ENCODE measurements at places on chromosomes 2 and 18. TPM values are rescaled to one million over a fixed set of nuclear protein-coding genes. Genes with fewer than 3 reads are reported as not detected.
A peak's percentile ranks its signal among the peaks of the same experiment; 100 is the strongest.

DNA sequence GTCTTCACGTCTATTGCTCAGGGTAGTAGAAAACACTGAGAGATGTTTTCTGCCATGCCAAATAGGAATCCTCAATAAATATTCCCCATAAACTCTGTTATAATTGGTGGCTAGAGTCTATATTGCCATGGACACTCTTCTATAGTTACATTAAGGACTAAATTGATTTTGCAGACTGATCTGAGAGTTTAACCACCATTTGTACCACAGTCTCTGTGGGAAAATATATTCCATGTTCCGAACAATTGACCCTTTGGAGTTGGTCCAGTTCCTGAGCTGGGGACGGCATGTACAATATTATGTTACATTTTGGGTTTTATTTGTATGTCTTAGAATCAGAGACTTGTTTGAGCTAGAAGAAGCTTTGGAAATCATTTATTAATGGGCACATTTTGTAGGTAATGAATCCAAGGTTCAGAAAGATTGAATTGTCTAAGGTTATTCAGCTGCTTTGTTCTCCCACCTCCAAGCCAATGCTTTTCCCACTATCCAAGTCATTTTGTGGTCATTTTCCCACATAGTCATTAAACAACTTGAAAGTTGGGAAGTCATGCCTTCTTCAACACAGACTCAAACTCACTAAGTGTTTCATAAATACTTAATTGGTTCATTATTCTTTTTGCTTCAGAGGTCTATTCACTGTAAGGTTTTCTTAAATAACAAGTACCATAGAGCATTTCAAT is 5.1 kb upstream of the PPP1CB start:
- H3K27ac ChIP-seq = peak overlapping the region; percentile 20
- H3K27me3 ChIP-seq = no peaks in the 10 kb centered on the region
- no peak overlapping the region for H3K4me3 ChIP-seq

The SCYGR7 gene
- not detected for total RNA-seq

The CENPA gene
- total RNA-seq = 0.41 TPM

DNA sequence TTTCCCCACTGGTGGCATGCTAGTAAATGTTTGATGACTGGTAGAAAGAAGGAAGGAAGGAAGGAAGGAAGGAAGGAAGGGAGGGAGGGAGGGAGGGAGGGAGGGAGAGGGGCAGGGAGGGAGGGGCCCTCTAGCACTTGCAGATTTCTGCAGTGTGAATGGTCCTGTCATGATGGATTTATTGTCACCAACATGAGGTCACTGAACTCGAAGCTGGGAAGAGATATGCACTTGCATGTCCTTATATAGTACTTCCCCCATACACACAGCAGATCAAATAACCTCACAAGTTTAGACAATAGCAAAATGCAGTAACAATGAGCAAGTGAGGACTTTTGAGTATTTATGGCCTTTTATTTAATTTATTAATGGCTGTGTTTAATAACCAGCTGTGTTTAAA is 44.5 kb upstream of the CXCR4 start:
- DNase-seq = no peak
- H3K4me1 ChIP-seq = no peaks in the 10 kb centered on the region
- no peak overlapping the region for H3K4me3 ChIP-seq
- H3K27me3 ChIP-seq = no peaks in the 10 kb centered on the region
- no peak overlapping the region for H3K27ac ChIP-seq

GRCh38 chr2:60608679-60609078 is 55.2 kb upstream of the BCL11A start:
- no peaks in the 10 kb centered on the region for H3K27me3 ChIP-seq
- no peak for DNase-seq
- H3K36me3 ChIP-seq = no peaks in the 10 kb centered on the region
- no peaks in the 10 kb centered on the region for H3K4me1 ChIP-seq
- H3K4me3 ChIP-seq = no peak overlapping the region
- no peak overlapping the region for H3K27ac ChIP-seq

DNA sequence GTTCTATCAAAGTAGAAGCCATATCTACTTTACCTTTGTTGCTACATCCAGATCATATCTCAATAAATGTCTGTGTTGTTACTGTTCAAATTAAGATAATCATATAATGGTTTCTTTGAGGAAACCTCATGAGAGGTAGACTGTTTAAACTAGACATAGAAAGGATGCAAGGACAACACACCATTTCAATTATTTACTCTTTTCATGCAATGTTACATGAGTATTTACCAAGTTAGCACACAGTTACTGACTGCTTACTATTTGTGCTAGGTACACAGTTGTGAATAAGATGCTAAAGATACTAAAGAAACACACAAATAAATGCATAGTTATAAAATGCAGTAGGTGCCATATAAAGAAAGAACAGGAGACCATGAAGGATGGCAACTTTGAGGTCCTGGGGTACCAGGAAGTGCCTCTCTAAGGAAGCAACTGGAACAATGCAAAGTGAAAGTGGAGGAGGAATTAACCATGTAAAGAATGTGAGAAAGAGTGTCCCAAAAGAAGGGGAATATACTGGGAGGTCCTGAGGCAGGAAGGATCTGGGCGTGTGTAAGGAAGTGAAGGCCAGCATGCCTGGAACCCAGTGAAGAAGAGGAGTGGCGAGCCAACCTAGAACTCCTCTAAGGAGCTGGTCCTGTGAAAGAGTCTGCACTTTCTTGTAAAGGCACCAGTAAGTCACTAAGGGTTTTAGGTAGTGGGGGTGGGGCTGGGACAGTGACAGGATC is 39.4 kb downstream of the RBMS1 start:
- no peak for DNase-seq
- H3K4me1 ChIP-seq = no peaks in the 10 kb centered on the region
- H3K27me3 ChIP-seq = no peaks in the 10 kb centered on the region
- H3K4me3 ChIP-seq = no peak overlapping the region
- H3K27ac ChIP-seq = no peak overlapping the region

- no peaks in the 10 kb centered on the region for H3K36me3 ChIP-seq
- H3K4me3 ChIP-seq = no peak overlapping the region
- DNase-seq = no peak
- no peaks in the 10 kb centered on the region for H3K4me1 ChIP-seq
Measured at GRCh38 chr2:168538133-168538532, 82.1 kb downstream of the CERS6 start.

DNA sequence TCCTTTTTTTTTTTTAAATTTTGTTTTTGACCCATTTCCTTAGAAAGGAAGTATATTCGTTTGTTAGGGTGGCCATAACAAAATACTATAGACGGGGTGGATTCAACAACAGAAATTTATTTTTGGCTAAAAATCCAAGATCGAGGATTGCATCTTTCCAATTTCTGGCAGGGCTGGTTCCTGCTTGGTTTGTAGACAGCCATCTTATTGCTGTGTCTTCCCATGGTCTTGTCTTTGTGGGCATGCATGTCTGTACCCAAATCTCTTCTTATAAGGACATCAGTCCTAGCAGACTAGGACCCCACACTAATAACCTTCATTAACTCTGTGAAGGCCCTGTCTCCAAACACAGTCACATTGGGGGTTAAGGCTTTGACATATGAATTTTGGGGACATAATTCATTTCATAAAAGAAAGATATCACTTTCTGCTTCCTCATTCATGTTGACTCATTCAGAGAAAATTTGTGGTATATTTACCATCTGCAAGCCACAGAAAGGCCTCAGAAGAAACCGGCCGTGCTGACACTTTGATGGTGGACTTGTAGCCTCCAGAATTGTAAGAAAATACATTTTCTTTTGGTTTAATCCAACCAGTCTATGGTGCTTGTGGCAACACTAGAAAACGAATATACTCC is 262.1 kb downstream of the LPIN1 start:
- DNase-seq = no peak
- no peaks in the 10 kb centered on the region for H3K27me3 ChIP-seq
- H3K27ac ChIP-seq = no peak overlapping the region
- H3K36me3 ChIP-seq = no peaks in the 10 kb centered on the region
- H3K4me3 ChIP-seq = no peak overlapping the region

DNA sequence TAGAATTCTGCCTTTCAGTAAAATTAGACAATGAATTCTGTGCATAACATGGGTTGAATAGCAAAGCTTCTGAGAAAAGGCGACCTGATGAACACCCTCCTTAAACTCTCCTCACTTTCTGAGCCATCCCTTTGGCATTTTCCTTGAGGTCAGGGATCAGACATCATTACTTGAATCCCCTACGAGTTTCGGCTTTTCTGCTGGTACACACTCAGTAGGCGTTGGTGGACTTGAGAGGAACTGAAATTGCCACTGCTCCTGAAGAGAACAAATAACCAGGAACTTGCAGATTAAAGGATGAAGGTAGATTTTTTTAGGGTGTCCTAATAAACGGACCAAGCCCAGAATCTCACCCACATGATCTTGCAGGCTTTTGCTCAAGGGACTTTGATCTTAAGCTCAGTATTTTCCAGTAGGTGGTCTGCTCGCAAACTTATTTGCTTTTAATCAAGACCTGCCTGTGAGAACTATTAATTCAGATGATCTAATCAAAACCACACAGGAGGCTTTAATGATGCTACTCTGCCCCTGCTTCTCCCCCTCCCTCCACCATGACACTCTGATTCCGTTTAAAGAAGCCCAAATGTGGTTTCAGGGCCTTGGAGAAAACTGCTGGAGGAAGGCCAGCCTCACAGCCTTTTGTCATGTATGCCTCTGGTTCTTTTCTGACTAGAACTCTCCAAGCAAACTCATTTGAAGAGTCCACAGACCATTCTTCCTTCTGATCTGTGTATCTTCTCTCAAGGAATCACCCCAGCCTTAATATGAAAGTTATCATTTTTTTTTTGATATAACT is 124.9 kb downstream of the PRKCE start:
- H3K27ac ChIP-seq = no peak overlapping the region
- DNase-seq = no peak
- no peaks in the 10 kb centered on the region for H3K36me3 ChIP-seq
- no peaks in the 10 kb centered on the region for H3K27me3 ChIP-seq
- no peaks in the 10 kb centered on the region for H3K4me1 ChIP-seq

- H3K27ac ChIP-seq = no peak overlapping the region
- H3K4me3 ChIP-seq = no peak overlapping the region
- no peaks in the 10 kb centered on the region for H3K4me1 ChIP-seq
Measured at GRCh38 chr2:224359569-224359968, 42.3 kb downstream of the FAM124B start.

The AQP12A gene
- not detected for total RNA-seq

- DNase-seq = no peak
- no peaks in the 10 kb centered on the region for H3K27me3 ChIP-seq
- H3K4me1 ChIP-seq = peaks cover 66% of the 10 kb centered on the region
- H3K27ac ChIP-seq = no peak overlapping the region
- H3K36me3 ChIP-seq = no peaks in the 10 kb centered on the region
Measured at GRCh38 chr2:98476192-98476868, 31.7 kb downstream of the INPP4A start.

The SERPINB11 gene
- total RNA-seq = not detected

DNA sequence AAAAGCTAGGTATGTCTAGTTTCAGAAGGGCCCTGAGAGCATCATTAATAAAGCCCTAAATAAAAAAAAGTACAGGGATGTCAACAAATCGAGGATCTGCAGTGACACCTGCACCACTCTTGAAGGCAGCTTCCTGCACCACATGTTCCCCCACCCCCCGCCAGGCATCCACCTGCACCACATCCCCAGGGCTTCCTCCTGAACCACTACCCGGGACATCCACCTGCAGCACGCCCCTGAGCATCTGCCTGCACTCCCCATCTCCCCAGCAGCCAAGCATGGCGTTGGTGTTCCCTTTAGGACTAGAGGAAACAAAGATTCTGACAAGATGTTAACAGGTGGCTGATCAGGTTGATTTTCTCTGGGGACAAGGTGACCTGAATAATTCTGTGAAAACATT is 55.2 kb downstream of the DLGAP1 start:
- H3K36me3 ChIP-seq = no peaks in the 10 kb centered on the region
- DNase-seq = no peak
- H3K27me3 ChIP-seq = no peaks in the 10 kb centered on the region
- no peaks in the 10 kb centered on the region for H3K4me1 ChIP-seq

DNA sequence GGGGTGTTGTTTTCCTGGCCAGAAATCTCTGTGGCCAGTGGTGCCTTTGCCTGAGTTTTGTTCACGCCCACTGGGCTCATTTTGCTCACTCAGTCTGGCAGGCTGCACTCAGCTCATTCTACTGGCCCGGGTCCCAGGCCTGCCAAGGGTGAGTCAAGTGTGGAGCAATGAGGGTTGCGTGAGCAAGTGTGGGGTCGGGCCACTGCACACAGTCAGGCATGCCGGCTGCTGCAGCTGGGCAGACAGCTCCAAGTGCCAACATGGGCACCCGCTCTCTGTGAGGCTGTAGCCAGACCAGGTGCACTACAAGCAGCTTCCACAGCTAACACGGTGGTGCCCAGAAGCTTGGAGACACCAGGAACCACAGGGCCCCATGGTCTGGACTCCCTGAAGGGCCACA is 801.1 kb upstream of the RAB6C start:
- DNase-seq = peak; percentile 77
- no peaks in the 10 kb centered on the region for H3K4me1 ChIP-seq
- H3K36me3 ChIP-seq = no peaks in the 10 kb centered on the region
- H3K27me3 ChIP-seq = no peaks in the 10 kb centered on the region

DNA sequence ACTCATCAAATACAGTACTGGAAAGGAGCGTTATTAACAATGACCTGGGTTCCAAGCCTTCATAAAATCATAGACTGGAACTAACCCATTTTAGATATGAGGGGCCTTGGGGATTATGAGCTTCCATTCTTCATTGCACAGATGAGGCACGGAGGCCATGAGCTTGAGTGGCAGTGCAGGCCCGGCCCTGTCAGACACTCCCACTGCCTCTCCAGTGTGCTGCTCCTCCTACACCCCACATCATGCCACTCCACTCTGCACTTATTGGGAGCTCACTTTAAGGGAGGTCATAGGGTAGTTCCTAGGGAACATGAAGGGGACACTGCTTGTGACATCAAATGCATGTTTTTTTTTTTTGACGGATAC is 77.9 kb downstream of the TSN start:
- no peak for DNase-seq
- H3K27me3 ChIP-seq = no peaks in the 10 kb centered on the region
- H3K4me3 ChIP-seq = no peak overlapping the region

The TGFA gene
- 0.24 TPM for total RNA-seq

GRCh38 chr2:150981826-150982225 is 279.8 kb downstream of the RBM43 start:
- no peaks in the 10 kb centered on the region for H3K27me3 ChIP-seq
- H3K36me3 ChIP-seq = no peaks in the 10 kb centered on the region
- H3K4me1 ChIP-seq = no peaks in the 10 kb centered on the region
- no peak overlapping the region for H3K27ac ChIP-seq

The CCBE1 gene
- 0.44 TPM for total RNA-seq

The TUBB8B gene
- not detected for total RNA-seq

The SLC66A2 gene
- 21.4 TPM for total RNA-seq

The NFE2L2 gene
- 84.1 TPM for total RNA-seq

DNA sequence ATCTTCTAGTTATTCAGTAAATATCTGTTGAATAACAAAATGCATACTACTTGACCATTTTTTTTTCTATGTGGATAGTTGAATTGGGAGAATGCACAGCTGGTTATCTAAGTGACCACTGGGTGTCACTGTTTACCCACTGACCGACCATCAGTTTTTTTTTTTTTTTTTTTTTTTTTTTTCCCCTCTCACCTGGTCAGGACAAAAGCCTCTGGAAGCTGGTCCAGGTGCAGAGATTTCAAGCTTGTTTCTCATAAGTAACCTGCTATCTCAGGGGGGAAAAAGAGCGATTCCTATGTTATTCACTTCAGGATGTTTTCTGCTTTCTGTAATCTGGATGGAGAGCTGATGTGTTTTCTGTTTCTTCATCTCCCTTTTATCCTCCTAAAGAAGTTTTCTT is 256.0 kb downstream of the DCDC2C start:
- H3K27me3 ChIP-seq = no peaks in the 10 kb centered on the region
- H3K36me3 ChIP-seq = no peaks in the 10 kb centered on the region
- H3K4me1 ChIP-seq = no peaks in the 10 kb centered on the region
- no peak for DNase-seq
- no peak overlapping the region for H3K27ac ChIP-seq

GRCh38 chr2:193581807-193582206 is 1387.1 kb upstream of the TMEFF2 start:
- H3K36me3 ChIP-seq = no peaks in the 10 kb centered on the region
- H3K4me3 ChIP-seq = no peak overlapping the region
- DNase-seq = no peak
- H3K4me1 ChIP-seq = no peaks in the 10 kb centered on the region

All from right atrium auricular region (tissue), 2 donors.